ENCODE measurements at places on chromosomes 7 and 10. TPM values are rescaled to one million over a fixed set of nuclear protein-coding genes. Genes with fewer than 3 reads are reported as not detected.
A peak's percentile ranks its signal among the peaks of the same experiment; 100 is the strongest.

DNA sequence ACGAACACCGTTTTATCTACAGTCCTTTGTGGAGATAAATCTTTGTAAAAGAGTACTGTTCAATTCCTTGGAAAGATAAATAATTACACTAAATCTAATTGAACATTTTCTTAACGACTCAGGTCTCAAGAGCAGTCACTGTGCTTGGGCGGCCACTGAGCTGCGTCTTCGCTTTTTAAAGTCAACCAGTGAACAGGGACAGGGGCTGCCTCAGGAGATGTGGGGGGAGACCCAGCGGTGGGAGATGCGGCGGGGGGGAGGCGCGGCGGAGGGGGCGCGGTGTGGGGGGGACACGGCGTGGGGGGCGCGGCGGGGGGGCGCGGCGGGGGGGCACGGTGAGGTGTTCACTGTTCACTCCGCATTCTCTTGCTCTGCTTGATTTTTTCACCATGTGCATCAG lies 39.8 kb downstream of the CAMK2B start:
- no peak overlapping the region for H3K4me3 ChIP-seq
- H3K4me1 ChIP-seq, result no peaks in the 10 kb centered on the region
- no peaks in the 10 kb centered on the region for H3K27me3 ChIP-seq
- H3K36me3 ChIP-seq, result no peaks in the 10 kb centered on the region
- DNase-seq, result peak; percentile 2

- peaks cover 71% of the 10 kb centered on the region for H3K36me3 ChIP-seq
- H3K4me1 ChIP-seq, result no peaks in the 10 kb centered on the region
- no peak for DNase-seq
- no peaks in the 10 kb centered on the region for H3K27me3 ChIP-seq
- H3K27ac ChIP-seq, result 0 out of 2 replicates have a peak overlapping the region, but pooled peaks have one; percentile 45
Observed at GRCh38 chr7:6409944-6410693, 37.6 kb downstream of the DAGLB start.

Gene FKBP6
- total RNA-seq, result 0.09 TPM

GRCh38 chr7:999941-1000935 lies 17.3 kb downstream of the CYP2W1 start:
- no peak overlapping the region for H3K4me3 ChIP-seq
- H3K36me3 ChIP-seq, result no peaks in the 10 kb centered on the region

DNA sequence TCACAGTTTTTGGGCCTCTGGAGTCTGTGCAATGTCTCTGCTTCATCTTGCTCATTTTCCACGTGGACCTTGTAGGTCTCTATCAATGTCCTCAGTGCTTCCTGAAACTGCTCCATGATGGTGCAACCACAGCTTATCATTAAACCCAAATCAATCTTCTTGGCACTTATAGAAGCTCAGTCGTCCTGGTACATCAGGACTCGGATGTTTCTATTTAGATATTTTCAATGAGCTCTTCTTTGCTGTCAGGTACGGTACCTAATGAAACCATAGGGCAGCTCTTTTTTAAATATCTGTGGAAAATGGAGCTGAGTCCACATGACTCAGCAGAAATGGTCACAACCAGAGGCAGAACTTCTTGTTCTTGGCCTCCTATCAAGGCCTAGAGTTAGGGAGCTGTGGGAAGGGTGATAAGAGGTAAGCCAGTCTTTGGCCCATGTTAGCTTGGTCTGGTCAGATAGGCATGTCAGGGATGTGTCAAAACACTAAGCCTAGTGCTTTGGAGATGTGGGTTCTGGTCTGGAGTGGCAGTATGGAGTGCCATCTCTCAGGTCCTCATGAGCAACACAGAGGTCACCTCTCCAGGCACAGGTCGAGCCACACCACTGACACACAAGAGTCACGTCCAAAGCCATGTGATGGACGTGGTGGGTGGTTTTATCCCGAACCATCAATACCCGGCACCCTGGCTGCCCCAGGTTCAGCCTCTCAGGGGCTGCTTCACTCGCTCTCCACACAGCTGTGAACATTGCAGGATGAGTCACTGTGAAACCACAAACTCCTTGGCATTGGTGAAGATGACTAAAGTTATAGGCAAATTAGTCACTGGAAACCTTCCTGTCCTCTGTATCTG lies 87.0 kb downstream of the TBXAS1 start:
- no peaks in the 10 kb centered on the region for H3K4me1 ChIP-seq
- no peaks in the 10 kb centered on the region for H3K36me3 ChIP-seq
- no peak for DNase-seq
- H3K4me3 ChIP-seq, result no peak overlapping the region
- no peak overlapping the region for H3K27ac ChIP-seq

Gene AKAP9
- total RNA-seq, result 29.4 TPM

GRCh38 chr7:94650147-94651051 lies 5.5 kb downstream of the SGCE start:
- no peak overlapping the region for H3K4me3 ChIP-seq
- H3K4me1 ChIP-seq, result peaks cover 55% of the 10 kb centered on the region
- peaks cover 8% of the 10 kb centered on the region for H3K27me3 ChIP-seq
- H3K27ac ChIP-seq, result peak overlapping the region; percentile 57

Gene SCRN1
- total RNA-seq, result 105 TPM

GRCh38 chr7:36405409-36405803 lies 15.7 kb downstream of the ANLN start:
- H3K36me3 ChIP-seq, result peaks cover 33% of the 10 kb centered on the region
- H3K4me1 ChIP-seq, result peaks cover 14% of the 10 kb centered on the region
- DNase-seq, result no peak
- no peak overlapping the region for H3K4me3 ChIP-seq

Gene EIF3B
- total RNA-seq, result 300 TPM

Gene CYP26C1
- 0.11 TPM for total RNA-seq

DNA sequence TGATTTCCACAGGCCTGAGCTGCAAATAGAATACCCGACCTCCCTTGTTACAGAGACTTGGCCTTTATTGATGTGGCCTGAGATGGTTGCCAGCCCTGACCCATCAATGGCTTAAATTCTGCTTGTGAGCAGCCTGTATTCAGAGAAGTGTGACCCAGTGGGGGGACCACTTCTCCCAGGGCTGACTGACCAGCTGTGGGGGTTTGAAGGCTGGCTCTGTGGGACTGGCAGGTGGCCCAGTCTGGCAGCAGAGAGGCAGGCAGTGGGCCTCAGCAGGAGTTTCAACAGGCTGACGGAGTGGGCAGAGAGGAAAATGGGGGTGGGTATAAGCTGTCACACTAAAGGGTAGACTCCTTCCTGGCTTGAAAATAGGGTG lies 12.2 kb upstream of the PPIF start:
- peaks cover 13% of the 10 kb centered on the region for H3K4me1 ChIP-seq
- DNase-seq, result no peak
- no peak overlapping the region for H3K4me3 ChIP-seq
- H3K36me3 ChIP-seq, result peaks cover 8% of the 10 kb centered on the region
- no peak overlapping the region for H3K27ac ChIP-seq

Gene MET
- 9.4 TPM for total RNA-seq

Gene CXCL12
- 64.3 TPM for total RNA-seq

Gene MYL10
- total RNA-seq, result not detected

- no peak for DNase-seq
- H3K27me3 ChIP-seq, result peaks cover 4% of the 10 kb centered on the region
- peaks cover 4% of the 10 kb centered on the region for H3K4me1 ChIP-seq
Observed at GRCh38 chr7:142827951-142828500, 26.9 kb upstream of the EPHB6 start.

- H3K36me3 ChIP-seq, result peaks cover 18% of the 10 kb centered on the region
- no peaks in the 10 kb centered on the region for H3K27me3 ChIP-seq
- no peak for DNase-seq
- no peaks in the 10 kb centered on the region for H3K4me1 ChIP-seq
- H3K27ac ChIP-seq, result no peak overlapping the region
- H3K4me3 ChIP-seq, result no peak overlapping the region
Observed at GRCh38 chr10:43444323-43444722, 7.4 kb downstream of the ZNF487 start.

DNA sequence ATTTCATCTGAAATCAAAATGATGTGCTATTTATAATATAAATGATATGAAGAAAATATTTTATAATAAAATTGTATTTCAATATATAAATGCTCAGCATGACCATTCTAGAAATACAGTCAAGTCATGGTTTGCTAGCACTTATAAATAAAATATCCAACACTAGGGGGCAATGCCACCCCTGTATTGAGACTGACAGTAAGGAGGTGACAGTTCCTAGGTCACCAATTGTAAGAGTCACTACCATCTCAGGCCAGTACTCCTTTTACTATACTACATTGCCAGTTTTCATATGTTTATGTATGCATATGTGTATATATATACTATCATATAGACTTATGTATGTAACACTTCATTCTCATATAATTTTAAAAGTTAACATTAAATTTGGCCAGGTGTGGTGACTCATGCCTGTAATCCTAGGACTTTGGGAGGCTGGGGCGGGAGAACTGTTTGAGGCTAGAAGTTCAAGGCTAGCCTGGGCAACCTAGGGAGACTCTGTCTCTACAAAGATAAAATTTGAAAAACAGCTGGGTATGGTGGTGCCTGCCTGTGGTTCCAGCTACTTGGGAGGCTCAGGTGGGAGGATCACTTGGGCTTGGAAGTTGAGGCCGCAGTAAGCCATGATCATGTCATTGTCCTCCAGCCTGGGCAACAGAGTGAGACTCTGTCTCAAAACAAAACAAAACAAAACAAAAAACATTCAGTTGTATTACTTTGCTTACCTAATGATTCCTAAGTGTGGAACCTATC lies 2.4 kb upstream of the CNOT4 start:
- no peak overlapping the region for H3K27ac ChIP-seq
- no peak for DNase-seq
- H3K4me1 ChIP-seq, result peaks cover under 1% of the 10 kb centered on the region
- H3K36me3 ChIP-seq, result no peaks in the 10 kb centered on the region

DNA sequence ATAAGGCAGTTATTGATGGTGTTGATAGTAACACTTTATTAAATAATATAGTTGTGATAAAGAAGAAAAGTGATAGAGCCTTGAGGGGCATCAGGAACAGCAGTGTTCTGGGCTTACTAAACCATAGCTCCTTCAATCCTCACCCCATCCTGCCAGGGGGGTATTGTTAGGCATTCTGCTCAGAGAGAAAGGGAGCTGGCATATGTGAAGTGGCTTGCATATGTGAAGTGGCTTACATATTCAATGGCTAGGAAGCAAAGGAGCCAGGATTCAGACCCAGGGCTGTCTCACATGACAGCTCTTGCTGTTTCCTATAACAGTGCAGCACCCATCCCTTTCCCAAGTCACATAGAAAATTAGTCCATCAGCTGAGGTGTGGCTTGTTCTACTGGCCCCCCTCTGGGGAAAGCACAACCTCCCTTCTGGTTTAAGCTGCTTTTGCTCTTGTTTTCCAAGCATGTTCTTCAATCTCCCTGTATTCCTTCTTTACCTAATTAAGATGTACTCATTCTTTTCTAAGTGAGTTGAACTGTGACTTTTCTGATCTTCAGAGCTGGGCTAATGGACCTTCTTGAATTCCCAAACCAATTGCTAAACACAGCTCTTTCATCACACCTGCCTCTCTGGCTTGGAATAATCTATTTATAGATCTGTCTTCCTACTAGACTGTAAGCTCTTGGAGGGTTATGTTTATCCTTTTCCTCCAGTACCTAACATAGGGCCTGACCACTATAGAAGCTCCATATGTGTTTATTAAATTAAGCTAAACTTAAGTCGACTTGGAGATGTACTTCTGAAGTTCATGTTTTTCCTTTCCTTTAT lies 108.7 kb upstream of the GLI3 start:
- no peak for DNase-seq
- H3K36me3 ChIP-seq, result no peaks in the 10 kb centered on the region
- H3K27ac ChIP-seq, result no peak overlapping the region
- H3K27me3 ChIP-seq, result no peaks in the 10 kb centered on the region

- no peak overlapping the region for H3K27ac ChIP-seq
- H3K4me1 ChIP-seq, result peaks cover 3% of the 10 kb centered on the region
- no peak for DNase-seq
- H3K36me3 ChIP-seq, result peaks cover 53% of the 10 kb centered on the region
- H3K4me3 ChIP-seq, result no peak overlapping the region
Observed at GRCh38 chr7:99562832-99563231, 4.4 kb downstream of the ZNF655 start.

Gene BZW2
- 105 TPM for total RNA-seq

DNA sequence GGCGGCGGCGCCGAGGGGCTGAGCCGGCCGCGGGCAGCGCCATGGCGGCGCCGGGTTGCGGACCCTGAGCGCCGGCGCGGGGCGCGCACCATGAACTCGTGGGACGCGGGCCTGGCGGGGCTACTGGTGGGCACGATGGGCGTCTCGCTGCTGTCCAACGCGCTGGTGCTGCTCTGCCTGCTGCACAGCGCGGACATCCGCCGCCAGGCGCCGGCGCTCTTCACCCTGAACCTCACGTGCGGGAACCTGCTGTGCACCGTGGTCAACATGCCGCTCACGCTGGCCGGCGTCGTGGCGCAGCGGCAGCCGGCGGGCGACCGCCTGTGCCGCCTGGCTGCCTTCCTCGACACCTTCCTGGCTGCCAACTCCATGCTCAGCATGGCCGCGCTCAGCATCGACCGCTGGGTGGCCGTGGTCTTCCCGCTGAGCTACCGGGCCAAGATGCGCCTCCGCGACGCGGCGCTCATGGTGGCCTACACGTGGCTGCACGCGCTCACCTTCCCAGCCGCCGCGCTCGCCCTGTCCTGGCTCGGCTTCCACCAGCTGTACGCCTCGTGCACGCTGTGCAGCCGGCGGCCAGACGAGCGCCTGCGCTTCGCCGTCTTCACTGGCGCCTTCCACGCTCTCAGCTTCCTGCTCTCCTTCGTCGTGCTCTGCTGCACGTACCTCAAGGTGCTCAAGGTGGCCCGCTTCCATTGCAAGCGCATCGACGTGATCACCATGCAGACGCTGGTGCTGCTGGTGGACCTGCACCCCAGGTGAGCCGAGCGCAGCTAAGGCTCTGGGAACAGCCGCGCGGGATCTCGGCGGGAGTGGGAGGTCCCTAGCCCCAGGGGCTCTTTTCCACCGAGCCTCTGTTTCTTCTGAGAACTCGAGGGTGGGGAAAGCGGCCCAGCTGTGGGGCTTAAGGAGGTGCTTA lies at the start of gene GPR26:
Gene GPR26, plus strand, starts transcription at position 38 of the 919 bp plus-strand sequence. Its CDS starts 53 bp downstream, at position 91.
- peaks cover 16% of the 10 kb centered on the region for H3K4me1 ChIP-seq
- DNase-seq, result peak; percentile 63
- H3K27me3 ChIP-seq, result peaks cover 58% of the 10 kb centered on the region
- H3K36me3 ChIP-seq, result peaks cover 2% of the 10 kb centered on the region

DNA sequence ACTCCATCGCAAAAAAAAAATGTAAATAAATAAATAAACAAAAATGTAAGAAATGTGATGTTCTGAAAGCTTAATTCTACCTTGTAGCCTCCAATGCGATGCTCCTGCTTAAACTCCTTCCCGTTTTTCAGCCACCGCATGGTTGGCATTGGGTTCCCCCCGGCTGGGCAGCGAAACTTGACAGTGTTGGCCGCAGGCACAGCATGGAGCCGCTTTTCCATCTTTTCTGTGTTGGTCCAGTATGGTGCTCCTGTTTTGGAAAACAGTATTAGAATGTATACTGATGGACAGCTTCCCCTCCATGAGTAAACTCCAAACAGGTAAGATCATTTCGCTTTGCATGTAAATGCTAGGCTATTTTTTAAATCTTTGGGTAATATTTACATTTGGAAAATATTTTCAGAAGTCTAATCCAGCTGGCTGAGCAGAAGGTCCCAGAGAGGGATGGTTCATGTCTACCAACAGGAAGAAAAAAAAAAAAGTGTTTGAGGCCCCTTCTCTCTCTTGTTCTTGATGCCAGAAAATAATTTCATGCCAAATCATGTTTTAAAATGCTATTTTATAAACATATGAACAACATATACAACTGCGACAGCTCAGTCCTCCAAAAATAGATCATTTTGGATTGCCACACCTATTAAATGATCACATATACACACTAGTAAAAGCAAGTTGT lies 46.9 kb downstream of the FGFR2 start:
- peaks cover 54% of the 10 kb centered on the region for H3K36me3 ChIP-seq
- no peak overlapping the region for H3K4me3 ChIP-seq
- peaks cover 66% of the 10 kb centered on the region for H3K4me1 ChIP-seq
- no peak overlapping the region for H3K27ac ChIP-seq
- no peak for DNase-seq

Data from WTC11 (cell line).